ENCODE measurements at places on chromosomes 2 and 18.

- no peak for DNase-seq
These were observed 173.4 kb upstream of the BOD1L2 start for GRCh38 chr18:56973487-56973886.

DNA sequence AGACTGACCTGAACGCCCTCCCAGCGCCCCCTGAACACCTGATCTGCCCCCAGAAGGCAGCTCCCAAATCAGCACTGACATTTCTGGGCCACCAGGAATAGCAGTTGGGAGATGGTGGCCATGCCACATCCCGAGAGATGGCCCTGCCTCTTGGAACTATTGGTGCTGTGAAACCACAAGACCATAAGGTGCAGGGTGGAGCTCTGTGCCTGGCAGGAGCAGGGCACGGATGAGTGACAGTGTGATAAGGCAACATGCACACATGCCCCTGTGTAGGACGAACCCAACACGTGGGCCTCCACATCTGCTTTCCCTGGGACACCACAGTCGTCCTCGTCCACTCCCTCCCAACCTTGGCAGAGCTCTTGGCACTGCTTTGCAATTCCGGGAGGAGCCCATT, 26.9 kb downstream of the ANO7 start:
- DNase-seq = no peak

GRCh38 chr2:146532009-146532408, 1312.8 kb upstream of the ACVR2A start:
- DNase-seq = no peak

GRCh38 chr2:100302585-100302892, 19.8 kb downstream of the LONRF2 start:
- DNase-seq = no peak

DNA sequence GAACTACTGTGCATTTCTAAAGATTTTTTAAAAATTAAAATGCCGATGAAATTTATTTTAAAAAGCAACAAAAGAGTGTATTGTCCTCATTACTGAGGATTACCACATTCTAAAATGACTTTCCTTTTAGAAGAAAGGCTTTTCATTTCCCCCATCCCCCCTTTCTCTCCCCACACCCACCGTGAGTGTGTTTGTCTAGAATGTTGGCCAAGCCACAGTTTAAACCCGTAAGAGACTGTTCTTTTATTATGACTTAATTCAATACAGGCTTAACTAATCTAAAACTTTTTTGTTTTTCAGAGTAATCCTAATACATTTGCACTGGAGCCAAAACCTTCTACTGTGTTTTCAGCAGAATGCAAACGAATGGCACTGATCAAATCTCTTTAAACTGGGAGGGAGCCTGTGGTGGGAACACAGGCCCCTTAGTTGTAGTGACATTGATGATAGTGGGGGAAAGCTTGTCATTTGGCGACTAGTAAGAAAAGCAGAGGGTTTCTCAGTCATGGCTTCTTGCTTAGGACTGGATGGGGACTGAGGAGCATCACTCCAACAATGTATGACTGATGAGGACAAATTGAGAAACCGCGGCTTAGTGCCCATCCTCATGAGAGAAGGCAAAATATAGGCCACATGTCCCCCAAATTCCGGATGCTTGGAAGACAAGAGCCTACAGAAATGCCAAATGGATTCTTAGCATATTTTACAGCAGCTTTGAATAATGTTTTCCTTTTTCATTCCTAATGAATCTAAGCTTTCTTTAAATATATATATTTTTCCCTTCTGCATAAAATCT, 154.0 kb upstream of the SMIM21 start:
- no peak for DNase-seq

DNA sequence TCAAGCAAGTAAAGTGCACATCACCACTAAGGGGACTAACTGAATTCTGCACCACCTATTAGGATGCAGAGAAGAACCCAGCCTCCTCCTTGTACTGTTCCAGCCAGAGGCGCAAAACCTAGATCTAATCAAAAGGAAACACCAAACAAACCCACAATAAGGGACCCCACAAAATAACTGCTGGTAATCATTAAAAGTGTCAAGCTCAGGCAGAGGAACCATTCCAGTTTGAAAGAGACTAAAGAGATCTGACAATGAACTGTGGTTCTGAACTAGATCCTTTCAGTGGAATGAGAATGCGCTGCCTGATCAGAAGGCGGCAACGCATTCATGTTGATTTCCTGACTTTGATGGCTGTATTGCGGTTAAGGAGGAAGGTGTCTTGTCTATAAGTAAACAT, 16.8 kb downstream of the HDLBP start:
- no peak for DNase-seq
